IMR-90 (cell line): ENCODE measurements at places on chromosomes 11 and 22. TPM values are rescaled to one million over a fixed set of nuclear protein-coding genes. Genes with fewer than 3 reads are reported as not detected.
A peak's percentile ranks its signal among the peaks of the same experiment; 100 is the strongest.

PRAME gene
- polyA plus RNA-seq = not detected in 2 replicates

GRCh38 chr11:44008088-44008501 is 39.7 kb upstream of the ACCSL start:
- DNase-seq = no peak

NPAT gene
- 2.8 and 3.1 TPM in 2 replicates for polyA plus RNA-seq

GRCh38 chr22:19832476-19833108 is 22.1 kb downstream of the GNB1L start:
- DNase-seq = no peak

POLR3H gene
- 62.1 and 67.8 TPM in 2 replicates for polyA plus RNA-seq

- DNase-seq = no peak
Observed at GRCh38 chr11:126485986-126486635, 130.6 kb downstream of the ST3GAL4 start.

DNA sequence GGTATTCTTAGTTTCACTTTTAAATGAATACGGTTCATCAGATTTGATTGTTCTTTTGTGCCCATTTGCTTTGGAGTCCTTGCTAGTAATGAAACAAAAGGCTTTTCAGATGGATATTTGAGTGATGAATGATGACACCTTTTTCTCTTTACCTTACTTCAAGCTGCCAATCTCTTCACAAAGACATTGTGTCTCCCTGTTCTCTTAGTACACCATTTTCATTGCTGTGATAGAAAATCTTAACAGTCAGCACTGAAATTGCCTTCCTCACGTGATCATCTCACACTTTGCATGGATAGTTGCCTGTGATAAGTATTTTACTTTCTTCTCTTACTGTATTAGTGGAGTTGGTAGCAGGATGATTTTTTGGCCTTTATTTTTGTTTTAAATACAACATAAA is 396.6 kb downstream of the NELL1 start:
- DNase-seq = no peak

GRCh38 chr11:118448294-118448693 is 12.0 kb downstream of the KMT2A start:
- DNase-seq = peak; percentile 49

NXPE2 gene
- not detected in 2 replicates for polyA plus RNA-seq

GRCh38 chr11:125056931-125057692 is 6.0 kb upstream of the SLC37A2 start:
- DNase-seq = no peak

BTBD18 gene
- polyA plus RNA-seq = not detected in 2 replicates

GRCh38 chr11:61378713-61379313 is 13.6 kb upstream of the TMEM216 start:
- DNase-seq = peak; percentile 97

CFAP300 gene
- 0.87 and 1.8 TPM in 2 replicates for polyA plus RNA-seq

- no peak for DNase-seq
Observed at GRCh38 chr11:116177521-116178210, 595.1 kb downstream of the BUD13 start.

TCF20 gene
- 8.9 and 9.5 TPM in 2 replicates for polyA plus RNA-seq

- peak; percentile 98 for DNase-seq
Observed at GRCh38 chr22:29031227-29032011, 30.2 kb downstream of the C22orf31 start.

DNA sequence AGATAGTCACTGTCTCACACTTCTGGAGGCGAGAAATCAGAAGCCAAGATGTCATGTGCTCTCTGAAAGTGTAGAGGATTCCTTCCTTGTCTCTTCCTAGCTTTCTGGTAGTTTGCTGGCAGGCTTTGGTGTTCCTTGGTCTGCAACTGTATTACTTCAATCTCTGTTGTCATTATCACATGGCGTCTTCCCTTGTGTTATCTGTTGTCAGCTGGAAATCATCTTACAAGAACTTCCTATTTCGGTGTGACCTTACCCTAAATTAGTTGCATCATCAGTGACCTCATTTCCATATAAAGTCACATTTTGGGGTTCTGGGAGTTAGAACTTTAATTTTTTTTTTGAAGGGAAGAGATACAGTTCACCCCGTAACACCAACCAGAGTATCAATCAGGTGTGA is 3.3 kb upstream of the LIN7C start:
- no peak for DNase-seq

DNA sequence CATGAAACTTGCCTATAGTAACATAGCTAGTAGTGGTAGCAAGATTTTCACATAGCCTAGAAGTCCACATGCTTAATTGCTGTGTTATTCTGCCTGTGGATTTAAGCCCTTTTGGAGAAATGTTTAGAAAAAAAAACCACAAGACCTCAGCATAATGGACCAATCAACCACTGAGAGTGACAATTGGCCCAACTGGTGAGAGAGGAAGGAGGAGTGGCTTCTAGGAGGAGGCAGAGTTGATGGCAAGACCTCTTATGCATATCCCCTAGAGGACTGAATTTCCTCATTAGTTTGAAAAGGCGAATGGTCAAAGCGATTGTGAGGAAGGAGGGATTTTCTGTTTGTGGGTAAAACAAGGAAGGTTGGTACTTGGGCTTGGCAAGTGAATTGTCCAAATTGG is 30.6 kb downstream of the NNMT start:
- DNase-seq = no peak

TUBA8 gene
- polyA plus RNA-seq = 2.2 and 2.8 TPM in 2 replicates

- peak; percentile 65 for DNase-seq
Observed at GRCh38 chr11:12280838-12281565, 96.4 kb upstream of the PARVA start.

DNA sequence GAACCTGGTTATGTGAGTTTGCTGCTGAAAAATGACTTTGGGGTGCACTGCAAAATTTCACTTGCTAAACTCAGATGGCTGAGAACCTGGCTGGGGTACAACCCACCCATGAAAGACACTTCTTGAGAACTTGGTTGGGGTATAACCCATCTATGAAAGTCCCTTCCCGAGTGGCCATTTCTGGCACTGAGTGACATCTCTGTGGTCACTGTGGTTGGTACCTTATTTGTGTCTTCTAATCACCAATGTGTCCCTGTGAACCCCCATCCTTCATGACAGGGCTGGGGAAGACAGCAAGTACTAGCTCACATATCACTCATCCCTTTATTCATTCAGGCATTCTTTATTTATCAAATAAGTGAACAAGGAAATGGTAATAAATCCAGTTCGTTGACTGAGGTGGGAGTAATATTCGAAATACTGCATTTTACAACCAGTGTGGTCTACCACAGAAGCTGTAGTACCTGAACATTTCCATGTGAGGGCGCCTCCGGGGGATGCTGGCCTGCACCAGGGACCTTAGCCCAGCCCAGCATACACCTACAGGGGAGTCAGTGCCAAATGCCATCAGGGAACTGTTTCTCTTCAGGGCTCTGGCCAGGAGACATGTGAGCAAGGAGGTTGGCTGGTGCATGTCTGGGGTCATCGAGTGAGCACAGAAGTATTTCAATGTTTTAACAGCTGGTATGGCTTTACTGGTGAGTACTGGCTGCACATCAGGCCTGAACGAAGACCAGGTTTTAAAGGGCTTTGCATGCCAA is 122.1 kb downstream of the CSNK2A3 start:
- no peak for DNase-seq

GRCh38 chr11:112156956-112157766 is 6.7 kb downstream of the IL18 start:
- peak; percentile 100 for DNase-seq

- no peak for DNase-seq
Observed at GRCh38 chr11:42047637-42048555, 588.4 kb upstream of the LRRC4C start.

DNA sequence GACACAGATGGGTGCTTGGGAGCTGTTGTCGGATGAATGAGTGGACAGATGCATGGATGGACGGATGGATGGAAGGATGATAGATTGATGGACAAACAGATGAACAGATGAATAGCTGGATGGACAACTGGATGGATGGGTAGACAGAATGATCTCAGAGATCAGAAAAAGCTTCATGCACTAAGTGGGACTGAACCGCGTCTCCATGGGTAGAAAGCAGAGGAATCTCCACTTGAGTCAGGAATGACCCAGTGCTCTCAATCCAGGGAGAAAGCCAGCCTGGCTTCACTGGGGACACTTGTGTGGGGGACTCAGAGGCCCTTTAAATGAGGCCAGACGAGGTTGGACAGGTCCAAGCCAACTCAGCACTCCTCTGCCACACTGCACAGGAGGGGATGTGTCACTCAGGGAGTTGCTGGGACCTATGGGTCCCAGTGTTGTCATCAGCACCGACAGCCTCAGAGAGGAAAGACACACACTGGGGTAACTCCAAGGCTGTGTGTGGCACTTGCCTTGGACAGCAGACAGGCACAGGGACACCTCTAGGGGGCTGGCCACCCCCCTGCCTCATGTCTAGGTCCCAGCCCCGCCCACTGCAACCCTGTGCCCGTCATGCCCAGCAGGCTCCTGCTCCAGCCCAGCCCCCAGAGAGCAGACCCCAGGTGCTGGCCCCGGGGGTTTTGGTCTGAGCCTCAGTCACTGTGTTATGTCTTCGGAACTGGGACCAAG is 5.6 kb downstream of the IGLL5 start:
- DNase-seq = no peak
